Breast epithelium (tissue), 4 donors: ENCODE measurements at places on chromosomes 4 and X.

DNA sequence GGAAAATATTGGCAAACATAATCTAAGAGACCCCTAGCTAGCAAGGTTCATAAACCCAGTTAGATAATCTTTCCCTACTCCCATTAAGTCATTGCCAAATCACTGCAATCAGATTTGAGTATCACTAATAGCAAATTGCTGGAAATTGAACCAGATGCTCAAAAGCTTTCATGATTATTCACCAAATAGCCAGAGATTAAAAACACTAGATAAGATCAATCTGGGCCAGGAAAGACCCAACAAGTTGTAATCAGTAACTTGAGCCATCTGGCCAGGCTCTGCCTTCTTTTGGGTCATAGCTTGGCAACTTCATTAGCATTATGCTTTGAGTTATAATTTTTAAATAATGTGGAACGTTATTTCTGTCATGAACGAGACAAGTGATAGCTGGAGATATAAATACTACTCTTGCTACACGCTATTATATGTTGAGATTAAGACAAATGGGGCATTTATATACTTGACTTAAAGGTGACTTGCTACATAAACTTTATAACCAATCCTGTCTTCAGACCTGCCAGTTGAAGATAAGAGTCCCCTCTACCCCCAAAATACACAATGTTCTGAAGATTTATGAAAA, 196.6 kb upstream of the EDNRA start:
- DNase-seq: no peak

GRCh38 chr4:185405296-185405999, 8.8 kb downstream of the ANKRD37 start:
- no peak for DNase-seq

DNA sequence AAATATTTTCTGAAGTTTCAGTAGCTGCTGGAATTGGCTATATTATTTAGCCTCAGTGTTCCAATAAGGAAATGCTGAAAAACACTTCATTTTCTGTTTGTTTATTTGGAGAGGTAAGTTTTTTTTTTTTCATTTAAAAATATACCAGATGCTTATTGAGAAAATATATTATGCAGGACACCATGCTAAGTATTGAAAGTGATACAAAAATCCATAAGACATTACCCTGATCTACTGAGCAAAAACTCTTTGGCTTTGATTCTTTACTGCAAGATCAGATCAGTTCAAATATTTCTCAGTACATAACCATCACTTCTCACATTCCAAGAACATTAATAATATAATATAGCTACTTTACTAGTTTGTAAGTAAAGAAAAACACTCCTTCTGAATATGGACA, 123.4 kb upstream of the PACRGL start:
- DNase-seq: no peak

DNA sequence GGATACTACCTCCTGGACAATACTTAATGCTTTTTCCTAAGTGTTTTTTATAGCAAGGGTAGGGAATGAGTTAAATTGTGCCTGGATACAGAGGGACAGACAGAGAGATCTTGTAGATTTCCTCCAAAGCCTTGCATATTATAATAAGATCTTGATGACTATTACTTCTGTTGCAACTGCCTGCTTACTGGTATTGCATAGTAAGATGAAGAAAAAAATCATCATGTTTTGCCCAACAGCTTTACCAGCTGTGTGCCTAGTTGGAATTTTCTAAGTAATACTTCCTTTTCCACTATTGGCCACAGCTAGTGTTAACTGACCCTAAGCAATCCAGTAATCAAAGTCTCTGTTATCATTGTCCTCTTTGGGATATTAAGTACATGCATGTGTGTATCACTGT, 139.0 kb downstream of the DCK start:
- DNase-seq: no peak

GRCh38 chr4:119138046-119138445, 2.4 kb downstream of the MYOZ2 start:
- DNase-seq: no peak

GRCh38 chr4:108700081-108700757, 49.8 kb downstream of the OSTC start:
- no peak for DNase-seq

DNA sequence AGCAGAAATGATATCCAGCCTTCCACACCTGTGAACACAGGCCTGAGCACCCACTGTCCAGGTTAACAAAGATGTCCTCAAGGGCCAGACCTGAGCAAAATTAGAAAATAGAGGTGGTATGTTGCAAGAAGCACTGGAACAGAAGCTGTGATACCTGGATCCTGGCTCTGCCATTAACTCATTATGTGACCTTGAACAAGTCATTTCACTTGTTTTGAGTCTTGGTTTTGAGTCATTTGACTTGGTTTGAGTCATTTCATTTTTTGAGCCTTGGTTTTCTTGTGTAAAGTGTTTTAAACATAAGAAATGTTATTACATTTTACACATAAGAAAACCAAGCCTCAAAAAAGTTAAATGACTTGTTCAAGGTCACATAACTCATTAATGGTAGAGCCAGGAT, 2.9 kb upstream of the NWD2 start:
- no peak for DNase-seq

DNA sequence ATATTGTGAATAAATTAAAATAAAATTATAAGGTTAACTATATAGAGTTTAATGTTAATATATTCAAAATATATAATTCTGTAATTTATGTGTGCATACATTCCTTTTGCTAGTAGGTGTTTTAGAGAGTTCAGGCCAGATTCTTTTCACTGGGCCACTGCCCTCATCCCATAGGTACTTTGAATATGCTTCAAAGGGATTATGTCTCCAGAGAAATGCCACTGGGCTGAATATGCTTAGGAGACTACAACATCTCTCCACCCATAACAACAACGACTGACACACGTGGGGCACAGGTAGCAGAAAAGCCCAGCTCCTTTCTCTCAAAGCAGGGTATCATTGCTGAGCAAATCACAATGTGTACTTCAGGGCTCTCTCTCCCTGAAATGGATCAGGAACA, 290.9 kb upstream of the TACR3 start:
- no peak for DNase-seq

GRCh38 chrX:9899640-9900111, 67.5 kb upstream of the CLDN34 start:
- no peak for DNase-seq
